ENCODE measurements at places on chromosomes 12 and 14. TPM values are rescaled to one million over a fixed set of nuclear protein-coding genes. Genes with fewer than 3 reads are reported as not detected.

KRT83 gene
- polyA plus RNA-seq, result not detected

AQP6 gene
- polyA plus RNA-seq, result 0.42 TPM

GRCh38 chr14:75277008-75277814 lies 1.4 kb upstream of the FOS start:
- H3K27me3 ChIP-seq, result no peaks in the 10 kb centered on the region
- DNase-seq, result peak; percentile 90
- H3K36me3 ChIP-seq, result no peaks in the 10 kb centered on the region

AREL1 gene
- polyA plus RNA-seq, result 12.9 TPM

DNA sequence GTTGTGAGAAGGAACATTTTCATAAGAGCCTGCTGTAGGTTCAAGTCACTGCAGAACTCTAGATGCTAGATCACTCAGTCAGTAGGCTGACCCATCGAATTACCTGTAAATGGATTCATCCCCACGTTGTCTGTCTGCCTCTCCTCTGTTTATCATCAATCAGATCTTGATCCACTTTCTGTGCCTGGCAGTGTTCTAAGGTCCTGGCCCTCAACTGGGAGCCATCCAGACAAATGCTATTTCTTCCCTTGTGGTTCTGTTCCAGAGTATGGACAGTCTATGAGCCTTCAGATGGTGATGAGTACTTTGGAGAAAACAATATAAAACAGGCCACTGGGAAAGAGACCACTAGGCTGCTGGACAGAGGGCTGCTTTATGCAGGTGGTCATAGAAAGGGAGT lies 699.4 kb upstream of the TMEM132C start:
- no peaks in the 10 kb centered on the region for H3K36me3 ChIP-seq
- no peak overlapping the region for H3K27ac ChIP-seq
- no peaks in the 10 kb centered on the region for H3K4me1 ChIP-seq

DNA sequence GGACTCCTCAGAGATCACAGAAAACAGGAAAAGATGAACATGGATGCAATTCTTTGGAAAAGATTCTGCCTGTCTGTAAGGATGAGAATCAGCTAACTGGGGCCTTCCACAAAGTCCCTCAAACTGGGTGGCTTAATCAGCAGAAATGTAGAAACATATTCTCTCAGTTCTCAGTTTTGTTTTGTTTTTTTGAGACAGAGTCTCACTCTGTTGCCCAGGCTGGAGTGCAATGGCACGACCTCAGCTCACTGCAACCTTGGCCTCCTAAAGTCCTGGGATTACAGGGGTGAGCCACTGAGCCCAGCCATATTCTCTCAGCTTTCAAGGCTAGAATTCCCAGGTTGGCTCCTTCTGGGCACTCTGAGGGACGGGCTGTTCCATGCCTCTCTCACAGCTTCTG lies 38.2 kb upstream of the CLIP1 start:
- no peak overlapping the region for H3K27ac ChIP-seq
- H3K4me3 ChIP-seq, result no peak overlapping the region
- no peak for DNase-seq
- H3K4me1 ChIP-seq, result no peaks in the 10 kb centered on the region
- H3K27me3 ChIP-seq, result no peaks in the 10 kb centered on the region
